AG10803 (cell line): ENCODE measurements at places on chromosomes 4 and X.

DNA sequence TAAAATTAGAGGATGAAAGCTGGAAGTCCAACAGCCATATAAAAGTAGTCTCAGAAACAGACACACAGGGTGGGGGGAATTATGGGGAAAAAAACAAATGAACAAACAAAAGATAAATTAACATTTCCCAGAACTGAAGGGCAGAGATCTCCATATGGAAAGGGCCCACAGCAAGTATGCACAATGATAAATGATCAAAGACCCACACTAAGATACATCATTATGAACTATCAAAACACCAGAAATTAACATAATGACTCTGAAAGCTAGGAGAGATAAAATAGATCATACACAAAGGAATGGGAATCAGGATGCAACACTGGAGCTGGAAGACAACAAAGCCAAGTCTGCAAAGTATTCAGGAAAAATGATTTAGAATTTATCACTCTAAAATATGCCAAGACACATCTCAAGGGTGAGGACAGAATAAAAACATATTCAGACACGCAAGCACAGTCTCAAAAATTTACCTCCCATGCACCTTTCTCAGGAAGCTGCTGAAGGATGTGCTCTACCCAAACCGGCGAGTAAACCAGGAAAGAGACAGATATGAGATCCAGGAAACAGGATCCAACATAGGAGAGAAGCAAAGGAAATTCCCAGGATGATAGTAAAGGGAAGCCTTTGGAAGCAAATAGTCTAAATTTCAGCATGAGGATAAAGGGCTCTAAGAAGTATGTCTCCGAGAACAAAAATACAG is 30.7 kb upstream of the KCNE5 start:
- no peak for DNase-seq

GRCh38 chrX:148628621-148629020 is 128.2 kb downstream of the AFF2 start:
- no peak for DNase-seq

DNA sequence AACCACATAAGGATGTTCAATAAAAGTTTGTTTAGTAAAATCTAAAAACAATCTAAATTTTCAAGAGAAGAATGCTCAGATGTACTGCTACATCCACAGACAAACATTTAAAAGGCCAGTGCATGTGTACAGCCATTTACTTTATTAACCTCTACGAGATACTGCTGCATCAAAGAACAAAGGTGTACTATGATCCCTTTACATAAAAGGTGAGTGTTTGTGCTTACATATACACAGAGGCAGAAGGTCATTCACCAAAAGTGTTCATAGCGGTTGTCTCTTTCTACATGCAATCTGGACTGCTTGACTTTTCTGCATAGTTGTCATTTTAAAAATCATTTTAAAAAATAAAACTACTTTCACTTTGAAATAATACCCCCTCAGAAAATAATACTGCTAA is 81.7 kb downstream of the AFAP1 start:
- no peak for DNase-seq

DNA sequence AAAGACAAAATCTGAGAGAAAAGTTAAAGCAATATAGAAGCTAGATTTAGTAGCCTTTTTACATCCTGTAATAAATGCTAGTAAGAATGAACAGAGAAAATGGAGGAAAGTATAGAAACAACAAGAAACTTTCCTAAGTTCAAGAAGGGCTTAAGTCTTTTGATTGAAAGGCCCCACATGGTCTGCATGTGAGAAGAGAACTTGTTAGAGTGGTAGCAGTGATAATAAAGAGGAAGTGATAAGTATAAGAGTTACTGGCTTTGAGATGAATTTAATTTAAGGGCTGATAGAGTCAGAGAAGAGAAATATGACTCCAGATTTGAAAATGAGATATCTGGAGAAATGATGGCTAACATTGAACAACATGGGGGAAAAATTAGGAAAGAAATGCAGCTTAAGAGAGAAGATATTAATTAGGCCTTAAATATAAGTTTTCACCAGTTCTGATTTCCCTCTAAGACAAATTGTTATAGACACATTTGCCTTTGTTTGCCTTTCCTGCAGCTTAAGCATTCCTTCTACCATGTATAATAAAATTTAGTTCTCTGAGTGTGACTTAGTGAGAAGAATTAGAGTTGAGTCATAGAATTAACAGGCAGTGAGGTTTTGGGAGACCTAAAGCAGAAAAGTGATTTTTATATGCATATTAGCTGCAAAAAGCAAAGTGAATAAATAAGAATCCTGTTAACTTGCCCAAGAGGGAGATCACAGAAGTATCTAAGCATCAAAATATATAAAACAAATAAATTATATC is 18.4 kb downstream of the ZFX start:
- DNase-seq = no peak

DNA sequence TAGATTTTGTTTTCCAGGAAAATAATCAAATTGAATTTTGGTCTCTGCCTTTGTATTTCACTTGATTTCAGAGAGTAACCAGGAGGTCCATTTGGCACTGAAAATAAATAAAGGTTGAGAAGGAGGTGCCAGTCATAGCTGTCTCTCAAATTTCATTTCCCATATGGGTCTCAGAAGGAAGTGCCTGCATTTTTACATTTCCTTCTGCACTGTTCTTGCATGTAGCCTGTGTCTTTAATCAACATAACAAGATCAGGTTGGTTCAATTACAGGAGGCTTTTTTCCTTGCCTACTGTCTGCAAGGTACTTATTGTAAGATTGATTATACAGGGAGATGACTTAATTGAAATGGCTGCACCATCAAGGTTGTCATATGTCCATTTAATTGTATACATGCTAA is 15.7 kb downstream of the LRRC66 start:
- no peak for DNase-seq

- DNase-seq = no peak
Measured at GRCh38 chrX:134671294-134671693, 13.0 kb upstream of the PLAC1 start.

DNA sequence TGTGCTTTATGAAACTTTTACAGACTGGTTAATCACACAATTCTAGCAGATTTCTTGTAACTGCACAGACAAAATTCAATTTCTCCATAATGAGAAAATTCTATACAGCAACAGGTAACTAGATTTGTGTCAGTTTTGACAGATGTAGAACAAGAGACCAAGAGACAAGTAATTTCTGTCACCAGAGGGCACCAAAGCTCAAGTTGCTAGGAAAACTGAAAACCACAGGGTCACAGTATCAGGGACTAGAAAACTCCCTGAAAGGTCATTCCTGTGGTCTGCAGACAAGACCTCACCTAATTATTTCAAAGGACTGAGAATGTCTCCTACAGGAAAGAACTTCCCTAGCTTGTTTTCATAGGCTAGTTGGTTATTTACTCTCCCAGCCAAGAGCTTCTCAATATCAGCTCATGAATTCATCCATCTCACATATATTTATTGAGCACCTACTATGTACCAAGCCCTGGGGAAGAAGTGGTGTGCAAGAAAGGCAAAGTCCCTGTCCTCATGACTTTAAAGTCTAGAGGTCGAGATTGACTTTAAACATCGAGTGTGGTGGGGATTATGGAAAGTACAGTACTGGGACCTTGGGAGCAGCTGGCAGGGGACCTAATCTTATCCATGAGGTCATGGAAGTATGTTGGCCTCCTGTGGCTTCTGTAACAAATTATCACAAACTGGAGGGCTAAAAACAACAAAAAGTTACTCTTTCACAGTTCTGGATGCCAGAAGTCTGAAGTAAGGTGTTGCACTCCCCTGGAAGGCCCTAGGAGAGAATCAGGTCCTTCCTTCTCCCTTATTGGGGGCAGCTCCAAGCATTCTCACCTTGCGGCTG is 47.8 kb upstream of the SETD7 start:
- peak; percentile 67 for DNase-seq

DNA sequence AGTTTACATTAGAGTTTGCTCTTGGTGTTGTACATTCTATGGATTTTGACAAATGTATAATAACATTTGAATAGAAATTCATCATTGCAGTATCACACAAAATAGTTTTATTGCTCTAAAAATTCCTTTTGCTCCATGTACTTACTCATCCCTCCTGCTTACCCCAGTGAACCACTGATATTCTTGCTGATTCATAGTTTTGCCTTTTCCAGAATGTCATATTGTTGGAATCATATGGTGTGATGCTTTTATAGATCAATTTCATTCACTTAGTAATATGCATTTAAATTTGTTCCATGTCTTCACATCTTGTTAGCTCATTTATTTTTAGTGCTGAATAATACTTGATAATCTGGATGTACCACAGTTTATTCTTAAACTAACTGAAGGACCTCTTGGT is 1593.2 kb downstream of the C4orf33 start:
- no peak for DNase-seq

DNA sequence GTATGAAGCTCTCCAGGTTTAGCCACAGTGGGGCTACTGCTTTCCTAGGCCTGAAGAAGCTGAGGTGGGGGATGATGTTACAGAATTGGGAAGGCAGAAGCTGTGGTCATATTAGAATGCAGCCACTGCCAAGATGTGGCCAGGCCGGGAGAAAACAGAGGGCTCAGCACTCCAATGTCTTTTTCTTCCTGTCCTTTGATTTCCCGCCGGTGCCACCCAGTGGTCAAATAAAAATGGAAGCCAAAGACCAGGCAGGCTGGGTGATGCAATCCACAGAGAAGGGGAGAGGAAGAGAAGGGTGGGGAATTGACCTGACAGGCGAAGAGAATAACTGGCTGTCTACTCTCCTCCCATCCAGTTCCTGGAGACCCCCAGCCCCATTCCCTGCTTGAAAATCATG is 94.9 kb upstream of the SHISA3 start:
- no peak for DNase-seq

GRCh38 chr4:115596265-115597001 is 483.0 kb upstream of the NDST4 start:
- DNase-seq = no peak

- peak; percentile 18 for DNase-seq
Measured at GRCh38 chr4:86522349-86522748, 71.8 kb upstream of the PTPN13 start.

- peak; percentile 40 for DNase-seq
Measured at GRCh38 chr4:24564488-24564887, 19.9 kb downstream of the DHX15 start.

DNA sequence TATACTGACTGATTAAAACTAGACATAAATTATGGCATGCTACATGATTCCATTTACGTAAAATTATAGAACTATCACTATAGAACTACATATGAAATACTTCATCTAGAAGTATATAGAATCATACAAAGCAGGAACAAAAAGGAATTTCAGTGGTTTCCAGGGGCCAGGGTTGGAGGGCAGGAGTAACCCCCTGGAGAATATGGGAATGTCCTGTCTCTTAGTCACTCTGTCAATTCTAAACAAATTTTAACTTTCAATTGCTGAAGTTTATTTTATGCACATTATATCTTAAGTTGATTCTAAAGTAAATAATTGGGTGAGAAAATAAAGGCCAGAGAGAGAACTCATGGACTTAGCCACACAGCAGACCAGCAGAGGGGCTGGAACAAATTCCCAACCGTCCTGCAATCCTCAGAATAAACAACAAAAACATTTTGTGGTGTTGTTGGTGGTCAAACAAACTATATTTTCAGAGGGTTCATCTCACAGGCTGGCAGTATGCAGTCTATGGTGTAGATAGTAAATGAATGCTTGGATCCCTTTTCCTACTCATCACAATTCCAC is 476.9 kb upstream of the SLIT2 start:
- DNase-seq = no peak

- DNase-seq = no peak
Measured at GRCh38 chr4:11069083-11069482, 359.6 kb downstream of the HS3ST1 start.

- no peak for DNase-seq
Measured at GRCh38 chr4:42915484-42915883, 23.0 kb downstream of the GRXCR1 start.

DNA sequence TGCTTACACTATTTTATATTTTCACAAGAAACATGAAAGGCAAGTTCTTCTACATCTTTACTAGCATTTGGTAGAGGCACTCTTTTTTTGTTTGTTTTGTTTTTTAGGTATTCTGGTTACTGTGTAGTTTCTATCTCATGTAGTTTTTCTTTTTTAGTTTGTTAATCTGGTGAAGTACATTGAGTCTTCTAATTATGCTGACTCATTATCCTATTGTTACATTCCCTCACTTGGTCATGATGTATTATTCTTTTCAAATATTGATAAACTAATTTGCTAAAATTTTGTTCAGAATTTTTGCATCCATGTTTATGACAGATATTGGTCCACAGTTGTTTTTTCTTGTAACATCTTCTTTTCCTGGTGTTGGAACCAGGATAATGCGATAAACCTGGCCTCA is 4.7 kb downstream of the GK2 start:
- no peak for DNase-seq

- DNase-seq = no peak
Measured at GRCh38 chr4:79255793-79256192, 70.1 kb downstream of the NAA11 start.

DNA sequence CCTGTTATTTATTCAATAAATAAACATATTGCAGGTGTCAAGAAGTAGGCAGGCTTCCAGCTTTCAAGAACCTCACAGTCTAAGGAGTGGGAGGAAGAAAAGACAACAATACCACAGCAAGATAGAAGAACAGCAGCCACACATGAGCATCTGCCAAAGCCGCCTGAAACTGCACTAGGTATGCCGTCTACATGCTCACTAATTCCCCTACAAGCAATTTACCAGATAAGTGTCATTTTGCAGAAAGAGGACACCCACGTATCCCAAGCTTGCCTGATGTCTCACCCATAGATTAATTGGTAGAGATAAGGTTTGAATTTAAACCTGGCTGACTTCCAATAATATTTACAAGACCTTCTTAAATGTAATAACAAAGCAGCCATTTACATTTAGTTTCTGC is 439.4 kb upstream of the CPEB2 start:
- no peak for DNase-seq

DNA sequence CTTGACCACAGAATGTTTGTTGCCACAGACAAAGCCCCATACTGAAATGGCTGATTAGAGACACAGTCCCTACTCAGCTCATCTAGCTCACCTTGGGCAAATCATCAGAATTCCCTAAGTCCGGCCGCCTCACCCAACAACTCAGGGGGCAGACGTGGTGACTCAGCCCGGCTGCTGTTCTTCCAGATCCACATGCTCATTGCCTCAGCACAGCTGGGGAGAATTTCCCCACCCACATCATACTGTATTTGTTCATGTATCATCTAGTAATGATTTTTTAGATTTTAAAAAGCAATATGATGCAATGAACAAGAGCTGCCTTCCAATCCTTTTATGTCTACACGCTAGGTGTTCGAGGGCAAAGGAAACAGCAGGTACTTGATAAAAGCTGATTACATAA is 333.8 kb upstream of the TENM3 start:
- peak; percentile 74 for DNase-seq
